ENCODE measurements at places on chromosomes 4 and X.

- DNase-seq, result no peak
Measured at GRCh38 chrX:95995583-95995982, 689.1 kb upstream of the DIAPH2 start.

DNA sequence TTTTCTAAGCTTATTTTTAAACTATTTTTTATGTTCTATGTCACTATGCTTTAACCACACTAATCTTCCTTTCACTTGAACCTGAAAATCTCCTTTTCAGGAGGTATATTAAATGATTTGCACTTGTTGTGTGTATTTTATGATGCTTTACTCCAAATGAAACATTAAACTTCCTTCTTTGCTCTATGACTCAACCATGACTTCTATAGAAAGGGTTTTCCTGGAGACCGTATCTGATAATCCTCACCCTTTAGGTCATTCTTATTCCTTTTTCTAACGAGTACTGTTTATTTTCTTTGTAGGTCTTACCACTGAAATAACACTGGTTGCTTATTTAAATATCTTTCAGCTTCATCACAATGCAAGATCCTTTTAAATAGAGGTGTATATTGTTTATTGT lies 1163.2 kb downstream of the PCDH18 start:
- DNase-seq, result no peak

GRCh38 chrX:18099745-18100144 lies 120.9 kb downstream of the BEND2 start:
- DNase-seq, result no peak

GRCh38 chr4:1718095-1718850 lies 2.9 kb downstream of the TMEM129 start:
- no peak for DNase-seq

DNA sequence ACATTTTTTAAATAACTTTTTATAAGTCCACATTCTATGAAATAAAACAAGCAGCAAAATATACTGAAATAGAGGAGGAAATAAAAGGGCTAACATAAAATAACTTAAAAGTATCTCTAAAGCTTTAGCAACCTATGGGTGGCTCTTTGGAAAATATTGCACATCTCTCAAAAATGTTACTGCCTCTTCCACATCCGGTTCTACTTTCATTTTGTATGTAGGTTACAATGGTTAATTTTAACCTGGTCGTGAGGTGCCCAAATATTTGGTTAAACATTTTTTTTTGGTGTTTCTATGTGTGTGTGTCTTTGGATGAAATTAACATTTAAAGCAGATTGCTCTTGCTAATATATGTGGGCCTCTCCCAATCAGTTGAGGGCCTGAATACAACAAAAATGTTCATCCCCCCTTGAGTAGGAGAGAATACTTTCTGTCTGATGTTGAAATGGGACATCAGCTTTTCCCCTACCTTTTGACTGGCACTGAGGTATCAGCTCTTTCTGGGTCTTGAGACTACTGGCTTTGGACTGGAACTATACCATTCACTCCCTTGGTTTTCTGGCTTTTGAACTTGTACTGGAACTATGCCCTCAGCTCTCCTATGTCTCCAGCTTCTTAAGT lies 353.0 kb downstream of the ADAM29 start:
- no peak for DNase-seq

DNA sequence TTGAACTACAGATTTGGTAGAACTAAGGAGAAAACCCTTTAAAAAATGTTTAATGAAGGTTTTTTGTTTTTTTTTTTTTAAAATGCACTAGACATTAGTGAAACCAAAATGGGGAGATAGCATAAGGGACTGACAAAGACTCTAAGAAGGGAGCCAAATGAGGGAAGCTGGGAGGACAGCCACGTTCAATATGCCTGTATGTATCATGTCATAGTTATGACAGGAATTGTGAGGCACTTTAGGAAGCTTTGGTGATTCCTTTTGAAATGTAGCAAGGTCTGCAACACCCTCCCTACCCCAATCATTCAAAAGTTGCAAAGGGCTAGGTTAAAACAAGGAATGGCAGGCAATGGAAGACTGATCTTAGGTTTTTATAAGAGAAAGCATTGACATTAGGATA lies 526.0 kb downstream of the TLL1 start:
- DNase-seq, result no peak

DNA sequence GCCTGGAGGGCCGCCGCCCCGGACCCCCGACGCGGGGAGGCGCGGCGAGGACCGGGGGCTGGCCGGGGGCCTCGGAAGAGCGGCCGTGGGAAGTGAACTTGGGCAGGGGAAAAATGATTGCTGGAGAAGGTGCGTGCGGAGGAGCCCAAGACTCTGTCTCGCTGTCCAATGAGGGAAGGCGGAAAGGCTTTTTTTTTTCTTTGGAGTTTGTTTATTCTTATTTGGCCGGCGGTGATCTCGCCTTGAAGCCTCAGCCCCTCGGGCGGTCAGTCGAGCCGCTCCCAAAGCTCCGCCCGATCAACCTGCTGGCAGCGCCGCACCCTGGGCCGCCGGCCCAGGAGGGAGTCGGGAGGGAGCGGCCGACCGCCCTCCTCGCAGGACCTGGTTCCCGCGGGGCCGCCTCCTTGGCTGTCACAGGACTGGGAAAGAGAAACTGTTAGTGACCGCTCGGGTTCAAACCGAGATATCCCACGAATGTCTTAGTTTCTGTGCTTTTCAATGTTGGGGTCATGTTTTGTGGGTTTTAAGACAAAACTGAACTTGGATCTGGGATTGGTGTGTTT lies 2.5 kb downstream of the CPEB2 start:
- no peak for DNase-seq

GRCh38 chrX:68695206-68695845 lies 47.9 kb downstream of the STARD8 start:
- no peak for DNase-seq

GRCh38 chrX:106730401-106730800 lies 3.9 kb downstream of the RNF128 start:
- DNase-seq, result no peak

GRCh38 chr4:135277068-135277979 lies 1075.7 kb upstream of the PABPC4L start:
- no peak for DNase-seq

- no peak for DNase-seq
Measured at GRCh38 chr4:72352711-72353110, 216.3 kb downstream of the ADAMTS3 start.

DNA sequence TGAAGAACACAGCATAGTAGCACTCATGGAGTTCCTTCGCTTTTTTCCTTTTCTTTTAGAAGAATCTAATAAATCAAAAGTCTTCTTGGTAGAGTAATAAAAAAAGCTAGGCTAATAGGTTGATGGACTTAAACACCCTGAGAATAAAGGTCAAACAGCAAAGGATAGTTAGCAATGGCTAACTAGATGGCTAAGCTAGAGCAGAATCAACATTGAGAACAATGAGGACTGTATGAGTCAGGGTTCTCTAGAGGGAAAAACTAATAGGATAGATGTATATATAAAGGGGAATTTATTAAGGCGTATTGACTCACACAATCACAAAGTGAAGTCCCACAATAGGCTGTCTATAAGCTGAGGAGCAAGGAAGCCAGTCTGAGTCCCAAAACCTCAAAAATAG lies 550.9 kb downstream of the GLUD2 start:
- no peak for DNase-seq

DNA sequence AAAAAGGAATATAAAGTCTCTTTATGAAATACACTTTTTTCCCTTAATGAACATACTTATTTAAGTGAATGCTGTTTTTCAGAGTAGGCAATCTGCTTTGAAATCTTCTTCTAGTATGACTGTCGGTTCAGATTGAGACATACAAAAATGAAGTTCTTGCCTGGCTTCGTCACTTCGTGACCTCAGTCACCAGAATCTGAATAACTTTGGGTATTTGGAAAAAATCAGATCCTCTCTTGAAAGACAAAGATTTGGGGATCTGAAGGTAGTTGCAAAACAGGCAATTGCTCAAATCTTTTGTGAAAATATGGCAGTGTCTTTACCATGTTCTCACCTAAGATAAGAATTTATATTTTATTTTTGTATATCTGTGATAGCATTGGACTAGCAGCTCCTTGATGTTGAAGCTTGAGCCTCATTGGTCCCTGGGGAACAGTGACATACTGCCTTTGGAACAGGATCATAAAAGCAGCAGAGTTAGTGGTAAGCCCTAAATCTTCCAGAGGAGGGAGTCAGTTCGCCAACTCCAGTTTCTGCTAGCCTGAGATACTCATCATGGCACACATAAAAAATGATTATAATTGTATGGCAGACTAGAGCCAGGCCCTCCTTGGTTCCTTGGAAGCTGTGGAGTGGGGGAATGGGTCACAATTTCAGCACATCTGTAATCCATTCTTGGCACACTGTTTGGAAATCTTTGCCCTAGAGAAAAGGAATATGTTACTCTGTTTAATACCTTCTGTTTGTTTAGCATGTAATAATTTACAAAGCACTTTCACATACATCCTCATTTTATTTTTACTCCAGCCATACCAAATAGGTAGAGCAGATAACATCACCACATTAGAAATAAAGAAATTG lies 5.0 kb downstream of the ARFIP1 start:
- DNase-seq, result no peak

- DNase-seq, result no peak
Measured at GRCh38 chr4:1082215-1083182, 30.9 kb downstream of the RNF212 start.

DNA sequence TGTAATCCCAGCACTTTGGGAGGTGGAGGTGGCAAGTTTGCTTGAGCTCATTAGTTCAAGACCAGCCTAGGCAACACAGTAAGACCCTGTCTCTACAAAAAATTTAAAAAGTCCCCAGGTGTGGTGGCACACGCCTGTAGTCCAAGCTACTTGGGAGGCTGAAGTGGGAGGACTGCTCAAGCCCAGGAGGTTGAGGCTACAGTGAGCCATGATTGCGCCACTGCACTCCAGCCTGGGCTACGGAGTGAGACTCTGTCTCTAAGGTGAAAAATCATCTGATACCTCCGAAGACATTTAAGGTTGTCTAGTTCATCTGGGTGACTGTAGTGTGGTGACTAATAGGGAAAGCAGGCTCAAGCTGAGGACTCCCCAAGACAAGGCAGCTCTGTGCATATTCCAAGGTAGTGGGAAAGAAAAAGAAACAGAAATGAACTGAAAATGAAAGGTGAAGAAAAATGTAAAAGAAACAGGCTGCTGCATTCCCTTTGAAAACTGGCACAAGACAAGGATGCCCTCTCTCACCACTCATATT lies 23.3 kb downstream of the FRYL start:
- no peak for DNase-seq

DNA sequence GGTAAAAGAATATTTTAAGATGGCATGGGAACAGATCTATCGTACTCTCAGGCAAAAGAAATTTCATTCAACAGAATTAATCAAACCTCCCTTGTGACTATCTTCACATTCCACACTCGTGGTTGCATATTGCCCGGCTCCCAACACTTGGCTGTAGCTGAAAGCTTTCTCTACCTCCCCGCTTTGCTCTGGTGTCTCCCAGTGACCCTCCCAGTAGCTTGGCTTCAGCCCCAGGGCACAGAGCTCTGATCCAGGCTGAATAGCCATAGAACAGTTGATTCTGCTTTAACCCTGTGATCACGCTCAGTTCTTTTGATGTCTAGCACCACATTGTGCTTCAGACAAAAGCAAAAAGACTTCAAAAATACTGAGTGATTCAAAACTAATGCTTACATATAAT lies 24.6 kb downstream of the SLC7A11 start:
- no peak for DNase-seq

Measured in GM18507 (cell line).